ENCODE measurements at places on chromosomes 16 and 17.

DNA sequence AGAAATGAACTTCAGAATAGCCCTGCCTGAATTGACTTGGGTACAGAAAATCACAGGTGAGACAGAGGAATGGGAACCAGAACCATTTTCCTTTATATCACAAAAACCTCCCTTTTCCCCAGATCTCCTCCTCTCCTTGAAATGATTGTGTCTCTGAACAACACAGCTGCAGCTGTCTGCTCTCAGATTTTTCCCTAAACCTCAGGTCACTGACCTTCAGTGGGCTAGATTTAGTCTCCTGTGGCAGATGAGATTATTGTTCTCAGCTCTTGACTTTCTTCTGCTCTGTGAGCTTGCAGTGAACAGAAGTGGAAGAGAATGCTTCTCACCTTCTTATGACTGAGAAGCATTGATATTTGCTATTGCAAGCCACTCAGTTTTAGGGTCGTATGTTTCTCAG lies 92.3 kb upstream of the FAM20A start:
- DNase-seq, result no peak

DNA sequence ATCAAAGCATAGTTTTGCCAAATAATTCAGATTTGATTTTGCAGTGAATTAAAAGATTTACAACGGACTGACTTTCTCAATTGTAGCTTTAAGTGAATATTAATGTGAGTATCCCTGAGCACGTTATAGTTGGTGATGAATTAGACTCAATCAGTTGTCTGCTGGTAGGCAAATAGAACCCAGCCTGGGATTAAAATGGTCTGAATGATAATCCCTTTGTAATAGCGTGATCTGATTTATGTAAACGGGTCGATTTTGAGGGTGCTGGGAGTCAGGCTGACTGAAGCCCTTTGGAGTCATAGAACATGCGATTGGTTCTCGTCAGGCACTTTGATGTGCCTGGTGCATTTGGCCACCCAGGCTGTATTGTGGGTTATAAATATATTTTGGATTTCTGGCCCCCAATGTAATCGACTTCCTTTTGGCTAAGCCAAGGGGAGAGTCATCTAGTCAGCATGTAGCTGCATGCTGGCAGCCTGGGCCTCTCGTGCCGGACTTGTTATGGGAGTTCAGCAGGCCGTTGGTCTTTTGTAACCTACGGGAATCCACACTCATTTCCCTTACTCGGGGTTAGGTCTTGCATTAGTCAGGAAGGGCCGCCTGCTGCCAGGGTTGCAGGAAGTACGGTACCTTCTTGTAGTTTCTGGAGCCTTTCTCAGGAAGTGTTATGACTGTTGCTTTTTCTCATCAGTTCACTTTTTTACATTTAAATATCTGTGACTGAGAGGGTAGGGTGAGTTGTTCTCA lies 5.4 kb downstream of the PGS1 start:
- no peak for DNase-seq

DNA sequence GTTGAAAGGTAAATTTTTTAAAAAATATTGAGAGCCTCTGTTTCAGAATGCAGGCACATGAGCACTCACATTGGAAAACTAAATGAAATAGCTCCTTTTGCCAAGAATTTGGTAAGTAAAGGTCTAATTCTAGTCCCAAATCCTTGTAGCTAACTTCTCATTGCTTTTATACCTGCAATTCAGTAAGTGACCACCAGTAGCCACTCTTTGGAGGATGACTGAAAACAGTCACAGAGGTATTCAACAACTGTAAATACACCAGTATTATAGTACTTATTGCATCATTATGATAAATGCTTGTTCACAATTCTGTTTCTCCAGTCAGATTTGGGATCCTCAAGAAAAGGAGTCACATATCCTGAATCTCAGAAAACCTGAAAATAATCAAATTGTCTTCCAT lies 562.4 kb upstream of the CDH11 start:
- no peak for DNase-seq

- no peak for DNase-seq
Measured at GRCh38 chr17:79811011-79811867, 14.4 kb upstream of the CBX8 start.

GRCh38 chr17:50265212-50265611 lies 9.1 kb upstream of the TMEM92 start:
- no peak for DNase-seq

DNA sequence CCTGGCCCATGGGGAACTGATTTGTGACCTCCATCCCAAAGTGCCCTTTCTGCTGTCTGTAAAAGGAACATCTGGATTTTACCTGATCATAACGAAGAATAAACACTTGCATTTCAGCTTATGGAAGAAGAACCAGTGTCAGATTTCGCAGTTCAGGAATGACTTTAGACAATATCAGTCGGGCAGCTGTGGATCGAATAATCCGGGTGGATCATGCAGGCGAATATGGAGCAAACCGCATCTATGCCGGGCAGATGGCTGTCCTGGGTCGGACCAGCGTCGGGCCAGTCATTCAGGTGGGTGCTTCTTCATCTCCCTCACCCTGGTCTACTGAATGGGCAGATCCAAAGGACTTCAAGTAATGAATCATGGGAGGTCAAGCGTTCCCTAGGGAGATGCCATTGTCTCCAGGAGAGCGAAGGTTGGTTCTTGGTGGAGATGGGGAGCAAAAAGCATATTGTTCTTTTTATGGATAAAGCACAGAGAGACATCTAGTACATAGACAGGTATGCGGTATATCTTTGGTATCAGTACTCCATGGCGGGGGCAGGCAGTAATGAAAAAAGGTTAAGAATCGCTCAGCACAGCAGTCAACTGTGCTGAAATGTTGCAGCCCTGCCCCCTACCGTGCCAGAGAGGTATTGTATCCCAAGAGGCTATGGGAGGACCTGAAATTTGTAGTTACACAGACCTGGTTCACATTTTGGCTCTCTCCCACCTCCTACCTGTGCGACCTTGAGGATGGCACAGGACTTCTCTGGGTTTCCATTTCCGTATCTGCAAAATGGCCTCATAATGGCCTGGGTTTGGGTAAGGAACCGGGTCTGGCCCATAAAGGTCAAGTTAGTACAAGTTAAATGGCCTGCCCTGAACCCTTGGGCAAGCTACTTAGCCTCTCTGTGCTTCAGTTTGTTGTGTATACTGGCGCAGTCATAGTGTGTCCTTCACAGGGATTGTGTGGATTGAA lies 4.7 kb downstream of the COQ7 start:
- DNase-seq, result peak; percentile 22

DNA sequence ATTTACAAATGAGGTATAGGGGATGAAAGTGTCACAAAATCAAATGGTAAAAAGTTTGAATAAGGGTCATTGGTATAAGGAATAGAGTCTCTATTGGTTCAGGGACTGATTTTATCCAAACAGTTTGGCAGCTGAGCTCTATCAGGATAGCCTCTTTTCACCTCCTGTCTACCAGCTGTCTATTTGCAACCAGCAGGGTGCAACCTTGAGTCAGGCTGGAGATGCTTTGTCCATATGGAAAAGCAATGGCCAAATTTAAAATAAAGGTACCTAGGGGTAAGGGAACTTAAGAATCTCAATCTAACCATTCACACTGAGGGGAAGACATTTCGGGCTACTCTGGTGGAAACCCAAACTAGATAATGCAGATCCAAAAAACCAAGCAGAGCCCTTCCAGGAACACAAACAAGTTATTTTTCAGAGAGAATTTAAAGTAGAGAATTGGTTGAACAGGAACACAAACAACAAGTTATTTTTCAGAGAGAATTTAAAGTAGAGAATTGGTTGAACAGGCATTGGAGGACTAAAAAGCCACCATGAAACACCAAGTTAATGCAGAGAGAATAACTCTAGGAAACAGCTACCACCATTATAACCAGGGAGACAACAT lies 12.6 kb upstream of the CA10 start:
- DNase-seq, result no peak

DNA sequence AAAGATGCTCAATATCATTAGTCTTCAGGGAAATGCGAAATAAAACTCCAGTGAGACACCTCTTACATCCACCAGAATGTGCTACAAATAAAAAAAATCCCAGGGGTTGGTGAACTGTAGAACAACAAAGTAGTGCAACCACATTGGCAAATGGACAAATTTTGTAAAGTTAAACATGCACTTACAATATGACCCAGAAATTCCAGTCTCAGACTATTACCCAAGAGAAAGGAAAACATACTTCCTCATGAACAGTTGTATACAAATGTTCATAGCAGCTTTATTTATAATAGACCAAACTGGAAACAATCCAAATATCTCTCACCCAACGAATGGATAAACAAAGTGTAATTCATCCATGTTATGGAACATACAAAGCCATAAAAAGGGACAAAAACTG lies 239.5 kb downstream of the ABCC12 start:
- no peak for DNase-seq

DNA sequence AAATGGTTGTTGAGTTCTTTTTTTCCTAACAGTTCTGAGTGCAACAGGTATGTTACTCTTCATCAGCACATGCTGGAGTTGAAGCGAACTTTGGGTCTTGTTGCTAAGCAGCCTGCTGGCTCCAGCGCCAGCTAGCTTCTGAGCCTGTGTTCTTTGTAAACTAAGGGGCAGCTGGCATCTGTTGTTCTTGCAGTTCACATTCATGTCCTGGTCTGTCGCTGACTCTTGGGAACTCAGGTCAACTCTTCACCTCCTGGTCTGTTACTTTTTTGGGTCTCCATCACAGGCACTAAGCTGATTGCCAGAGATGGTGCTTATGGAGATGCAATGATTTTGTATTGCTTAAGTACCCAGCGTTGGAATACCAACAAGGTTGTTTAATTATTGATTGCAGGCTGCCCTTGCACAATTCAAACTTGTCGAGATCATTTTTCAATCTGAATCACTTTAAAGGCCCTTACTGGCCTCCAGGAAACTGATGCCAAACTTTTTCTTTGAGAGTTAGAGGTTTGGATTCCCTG lies 40.9 kb downstream of the USP10 start:
- DNase-seq, result no peak

DNA sequence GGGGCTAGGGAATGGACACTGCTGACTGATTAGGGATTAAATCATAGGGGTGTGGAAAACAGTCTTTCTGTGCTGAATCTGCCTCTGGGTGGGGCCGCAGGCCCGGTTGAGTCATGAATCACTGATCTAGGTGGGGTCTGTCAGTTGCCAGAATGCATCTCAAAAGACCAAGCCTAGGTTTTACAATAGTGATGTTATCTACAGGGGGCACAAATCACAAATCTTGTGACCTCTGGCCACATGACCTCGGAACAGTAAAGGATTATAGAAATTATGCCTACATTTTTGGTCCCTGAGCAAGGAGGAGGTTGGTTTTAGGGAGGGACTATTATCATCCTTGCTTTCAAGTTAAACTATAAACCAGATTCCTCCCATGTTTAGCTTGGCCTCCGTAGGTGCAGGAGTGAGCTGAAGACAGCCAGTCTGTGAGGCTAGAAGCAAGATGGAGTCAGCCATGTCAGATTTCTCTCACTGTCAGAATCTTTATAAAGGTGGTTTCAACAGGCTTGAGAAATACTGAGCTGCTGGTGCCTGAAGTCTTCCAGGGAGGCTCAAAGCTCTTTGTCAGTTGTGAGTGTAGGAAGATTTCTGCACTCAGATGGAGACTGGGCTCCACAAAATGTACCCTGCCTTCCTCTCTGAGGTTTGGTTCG lies 12.9 kb downstream of the GNGT2 start:
- no peak for DNase-seq

GRCh38 chr16:55051571-55052347 lies 121.1 kb downstream of the IRX5 start:
- no peak for DNase-seq

GRCh38 chr17:21814776-21815175 lies 122.5 kb downstream of the KCNJ18 start:
- no peak for DNase-seq

DNA sequence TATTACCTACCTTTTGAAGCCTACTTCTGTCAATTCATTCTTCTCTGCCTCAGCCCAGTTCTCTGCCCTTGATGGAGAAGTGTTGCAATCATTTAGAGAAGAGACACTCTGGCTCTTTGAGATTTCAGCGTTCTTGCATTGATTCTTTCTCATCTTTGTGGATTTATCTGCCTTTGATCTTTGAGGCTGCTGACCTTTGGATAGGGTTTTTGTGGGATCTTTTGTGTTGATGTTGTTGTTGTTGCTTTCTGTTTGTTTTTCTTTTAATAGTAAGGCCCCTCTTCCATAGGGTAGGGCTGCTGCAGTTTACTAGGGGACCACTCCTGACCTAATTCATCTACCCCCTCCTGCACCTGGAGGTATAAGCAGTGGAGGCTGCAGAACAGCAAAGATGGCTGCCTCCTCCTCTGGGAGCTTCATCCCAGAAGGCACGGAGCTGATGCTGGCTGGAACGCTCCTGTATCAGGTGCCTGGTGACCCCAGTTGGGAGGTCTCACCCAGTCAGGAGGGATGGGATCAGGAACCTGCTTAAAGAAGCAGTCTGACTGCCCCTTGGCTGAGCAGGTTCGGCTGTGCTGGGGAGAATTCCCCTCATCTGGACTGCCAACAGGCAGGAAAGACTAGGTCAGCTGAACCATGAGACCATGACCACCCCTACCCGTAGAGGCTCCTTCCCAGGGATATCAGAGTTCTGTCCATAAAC lies 28.0 kb downstream of the NFATC3 start:
- DNase-seq, result no peak

GRCh38 chr16:23670137-23670776 lies 8.4 kb upstream of the PLK1 start:
- DNase-seq, result no peak

DNA sequence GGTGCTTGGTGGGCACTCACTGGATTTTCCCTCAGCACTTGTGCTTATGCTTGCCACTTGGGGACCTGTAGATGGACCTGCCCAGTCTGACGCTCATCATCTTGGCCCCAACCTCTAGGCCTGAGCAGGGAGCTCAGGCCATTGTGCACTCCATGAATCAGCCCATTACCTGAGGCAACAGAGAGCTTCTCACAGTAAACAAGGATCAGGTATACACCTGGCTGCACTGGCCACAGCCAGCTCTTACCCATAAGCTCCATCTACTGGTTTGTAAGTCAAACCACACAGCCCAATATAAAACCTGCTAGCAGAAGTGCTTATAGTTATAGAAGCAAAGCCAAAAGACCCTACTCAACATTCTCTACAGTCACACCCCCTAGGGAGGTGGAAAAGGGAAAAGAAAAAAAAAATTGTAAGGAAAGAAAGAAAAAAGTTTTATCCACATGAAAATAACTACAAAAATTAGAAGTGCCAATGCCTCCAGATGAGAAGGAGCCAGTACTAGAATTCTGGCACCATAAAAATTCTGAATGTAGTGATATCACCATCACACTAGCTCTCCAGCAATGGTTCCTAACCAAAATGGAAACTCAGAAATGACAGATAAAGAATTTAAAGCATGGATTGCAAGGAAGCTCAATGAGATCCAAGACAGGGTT lies 87.8 kb upstream of the CDH5 start:
- DNase-seq, result no peak

- no peak for DNase-seq
Measured at GRCh38 chr17:7620835-7621234, 6.1 kb upstream of the FXR2 start.
